ENCODE measurements at places on chromosomes 1 and 21. TPM values are rescaled to one million over a fixed set of nuclear protein-coding genes. Genes with fewer than 3 reads are reported as not detected.

The SELENBP1 gene
- total RNA-seq, result 2.4 TPM

The ATP6V1G3 gene
- not detected for total RNA-seq

The FASLG gene
- total RNA-seq, result not detected

The EDARADD gene
- total RNA-seq, result not detected

The FMN2 gene
- 0.49 TPM for total RNA-seq

The CAP1 gene
- 339 TPM for total RNA-seq

The CLDN8 gene
- not detected for total RNA-seq
